Activated B cell treated with CpG ODN at 0.5 μM for 24 hours (primary cell): ENCODE measurements at places on chromosomes 16 and 17.

DNA sequence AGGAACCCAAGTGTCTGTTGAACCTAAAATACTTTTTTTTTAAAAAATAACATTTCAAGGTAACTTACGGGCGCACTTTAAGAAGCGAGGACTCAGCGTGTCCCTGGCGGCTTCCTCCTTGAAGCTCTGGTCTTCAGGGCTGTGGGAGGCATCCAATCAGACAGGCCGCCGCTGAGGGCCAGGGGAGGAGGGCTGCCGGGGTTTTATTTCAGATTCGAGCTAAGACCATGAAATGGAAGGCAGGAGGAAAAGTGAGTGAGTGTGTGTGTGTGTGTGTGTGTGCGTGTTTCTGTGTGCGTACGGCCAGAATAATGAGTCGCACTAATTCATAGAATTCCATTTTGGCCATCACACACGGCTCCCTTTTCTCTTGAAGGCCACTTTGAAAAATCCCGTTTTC, 41.1 kb downstream of the C16orf78 start:
- no peak for DNase-seq

- DNase-seq = no peak
Measured at GRCh38 chr17:69796078-69796477, 278.9 kb upstream of the KCNJ16 start.

DNA sequence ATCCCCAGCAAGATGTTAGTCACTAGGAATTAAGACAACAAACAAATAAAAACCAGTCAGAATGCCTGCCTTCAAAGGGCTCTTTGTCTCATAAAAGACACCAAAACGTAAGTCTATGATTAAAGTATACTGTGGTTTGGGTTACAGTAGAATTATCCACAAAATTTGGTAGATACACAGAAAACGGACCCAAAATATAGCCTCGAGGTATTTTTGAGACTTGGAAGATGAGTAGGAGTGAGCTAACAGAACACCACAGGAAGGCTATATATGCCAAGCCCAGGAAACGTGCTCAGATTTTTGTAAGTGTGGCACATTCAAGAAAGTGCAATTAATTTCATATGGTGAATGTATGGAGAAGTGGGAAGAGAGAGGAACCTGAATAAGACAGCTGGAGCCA, 831.4 kb downstream of the CDH11 start:
- DNase-seq = no peak

DNA sequence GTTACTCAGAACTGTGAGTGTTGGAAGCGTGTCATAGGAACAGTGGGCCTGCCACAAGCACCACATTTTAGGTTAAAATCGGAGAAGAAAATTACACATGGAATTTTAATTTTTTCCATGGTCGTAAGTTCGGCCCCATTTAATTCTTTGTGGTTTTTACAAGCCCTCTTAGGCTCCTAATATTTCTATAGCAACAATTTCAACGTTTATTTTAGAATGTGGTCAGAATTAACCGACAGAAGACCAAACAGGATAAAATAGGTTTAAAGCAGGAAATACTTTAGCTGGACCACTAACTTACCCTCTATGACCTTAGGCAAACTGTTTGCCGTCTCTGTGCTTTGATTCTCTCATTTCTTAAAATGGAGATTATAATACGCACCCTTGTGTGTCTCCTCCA, 69.9 kb downstream of the FTO start:
- no peak for DNase-seq

DNA sequence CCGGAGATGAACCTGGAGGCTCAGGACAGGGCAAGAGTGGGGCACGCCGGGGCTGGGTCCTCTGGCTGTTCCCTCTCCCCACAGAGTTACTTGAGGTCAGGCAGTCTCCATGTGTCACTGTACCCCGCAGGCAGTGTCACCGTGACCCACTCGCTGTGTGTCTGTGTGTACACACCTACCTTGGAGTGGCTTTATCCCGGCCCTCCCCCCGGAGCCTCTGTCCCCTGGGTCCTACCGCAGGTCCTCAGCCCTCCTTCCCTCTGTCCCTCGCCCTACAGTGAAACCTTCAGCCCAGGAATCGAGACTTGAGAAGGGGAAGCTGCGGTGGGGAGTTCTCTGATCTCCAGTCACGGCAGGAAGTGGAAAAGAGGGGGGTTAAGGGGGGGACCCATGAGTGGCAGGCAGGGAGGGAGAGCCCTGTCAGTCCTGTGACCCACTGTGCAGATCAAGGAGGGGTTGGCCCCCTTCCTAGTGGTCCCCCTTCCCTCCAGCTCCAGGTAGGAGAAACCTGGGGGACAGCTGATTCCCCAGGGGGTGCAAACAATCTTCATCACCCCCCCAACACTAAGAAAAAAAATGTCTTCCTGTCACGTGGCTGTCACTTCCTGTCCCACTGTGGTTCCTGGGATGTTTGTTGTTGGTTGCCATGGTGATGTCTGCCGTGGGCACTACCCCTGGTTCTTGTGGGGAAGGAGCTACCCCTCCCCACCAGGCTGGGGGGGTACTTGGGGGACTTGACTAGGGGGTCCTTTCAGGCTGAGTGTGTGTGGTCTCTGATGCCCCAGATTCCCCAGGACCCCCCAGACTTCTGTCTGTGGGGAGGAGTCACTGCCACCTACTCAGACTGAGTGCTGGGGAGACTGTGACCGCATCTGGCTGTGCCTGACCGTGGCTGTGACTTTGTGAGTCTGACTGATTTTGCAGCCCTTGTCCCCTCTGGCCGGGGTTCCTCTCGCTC, 13.7 kb downstream of the RARA start:
- DNase-seq = peak; percentile 83

GRCh38 chr17:82772026-82772425, 20.2 kb downstream of the TBCD start:
- DNase-seq = no peak

GRCh38 chr16:648781-649589, at the start of gene WDR90:
WDR90 (plus strand) TSS chr16:649365; CDS start chr16:649417, 52 bp downstream.
- DNase-seq = peak; percentile 93

GRCh38 chr16:86294535-86295196, 215.7 kb upstream of the FOXF1 start:
- no peak for DNase-seq

GRCh38 chr16:66447491-66447890, 20.4 kb downstream of the BEAN1 start:
- DNase-seq = no peak

DNA sequence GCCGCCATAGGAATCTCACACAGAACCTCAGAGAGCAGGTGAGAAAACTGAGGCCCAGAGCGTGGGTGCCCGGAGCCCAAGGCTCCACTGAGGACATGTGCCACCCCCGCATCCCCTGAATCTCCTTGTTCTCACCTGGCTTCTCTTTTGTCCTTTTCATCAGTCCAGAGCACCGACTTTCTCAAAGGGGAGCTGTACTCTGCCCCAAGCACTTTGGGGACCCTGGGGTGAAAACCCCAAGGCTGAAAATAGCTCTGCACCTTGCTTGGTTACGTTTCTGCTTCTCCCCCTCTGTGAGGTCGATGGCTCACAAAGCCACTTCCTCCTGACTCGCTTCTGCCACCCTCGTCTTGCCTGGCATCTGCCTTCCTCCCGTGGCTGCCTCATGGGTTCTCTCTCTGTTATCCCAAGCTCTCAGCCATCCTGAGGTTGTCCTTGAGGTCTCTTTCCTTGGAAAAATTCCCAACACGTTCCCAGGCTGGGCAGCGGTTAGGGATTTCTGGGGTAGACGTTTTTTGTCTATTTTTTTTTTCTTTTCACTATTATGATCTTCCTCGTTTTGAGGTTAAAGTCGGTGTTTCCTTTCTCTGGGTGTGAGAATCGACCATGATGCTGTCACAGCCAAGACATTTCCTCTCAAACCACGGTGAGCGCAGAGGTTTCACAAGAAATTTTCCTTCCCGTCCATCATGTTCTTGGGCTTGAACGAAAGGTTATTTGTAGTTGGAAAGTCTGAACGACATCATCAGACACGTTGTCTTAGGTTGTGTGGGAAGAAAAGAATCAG, 37.2 kb downstream of the IRF8 start:
- peak; percentile 66 for DNase-seq

GRCh38 chr16:6377956-6378355, 954.7 kb upstream of the RBFOX1 start:
- DNase-seq = no peak

- DNase-seq = no peak
Measured at GRCh38 chr17:57408071-57408811, 151.9 kb downstream of the MSI2 start.

GRCh38 chr16:49275050-49275730, 6.4 kb downstream of the CBLN1 start:
- DNase-seq = no peak

- DNase-seq = peak; percentile 24
Measured at GRCh38 chr17:49787884-49788477, 500 bp upstream of the KAT7 start.

DNA sequence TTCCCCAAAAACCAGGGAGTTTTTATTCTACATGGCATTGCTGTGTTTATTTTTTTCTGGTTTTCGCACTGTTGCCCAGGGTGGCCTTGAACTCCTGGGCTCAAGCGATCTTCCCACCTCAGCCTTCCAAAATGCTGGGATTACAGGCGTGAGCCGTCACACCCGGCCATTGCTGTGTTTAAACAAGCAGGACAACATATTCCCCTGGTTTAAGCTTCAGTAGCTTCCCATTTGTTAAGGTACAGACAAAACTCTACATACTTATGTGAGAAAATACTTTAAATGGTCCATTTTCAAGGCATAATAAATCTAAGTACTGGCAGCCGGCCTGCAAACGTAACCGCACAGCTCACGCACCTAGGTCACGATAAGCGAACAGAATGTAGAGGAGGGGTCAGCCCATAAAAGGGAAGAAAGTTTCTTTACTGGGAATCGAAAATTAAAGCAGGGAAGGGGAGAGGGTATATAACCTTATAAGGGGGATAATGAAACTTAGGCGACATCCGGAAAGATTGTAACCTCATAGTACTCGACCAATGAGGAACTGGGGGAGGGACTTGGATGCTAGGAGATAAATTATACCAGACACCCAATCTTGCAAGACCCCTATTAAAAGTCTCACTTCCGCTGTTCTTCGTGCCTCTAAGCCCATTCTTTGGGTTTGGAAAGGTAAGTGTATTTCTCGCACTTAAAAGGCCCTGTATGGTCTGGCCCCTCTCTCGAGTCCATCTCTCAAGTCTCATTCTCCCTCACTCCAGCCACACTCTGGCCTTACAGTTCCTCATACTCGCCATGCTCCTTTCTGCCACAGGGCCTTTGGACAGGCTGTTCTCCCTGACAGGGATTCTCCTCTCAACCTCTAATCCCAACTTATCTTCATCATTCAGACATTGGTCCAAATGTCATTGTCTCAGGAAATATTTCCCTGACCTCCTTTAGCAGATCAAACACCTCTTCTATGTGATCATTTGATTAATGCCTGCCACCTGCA, 59.2 kb downstream of the TEX14 start:
- no peak for DNase-seq

- no peak for DNase-seq
Measured at GRCh38 chr16:505479-506245, 21.9 kb upstream of the CAPN15 start.

GRCh38 chr16:70780546-70780945, 20.4 kb downstream of the VAC14 start:
- DNase-seq = no peak

- peak; percentile 63 for DNase-seq
Measured at GRCh38 chr16:81478876-81479511, 34.4 kb downstream of the CMIP start.

DNA sequence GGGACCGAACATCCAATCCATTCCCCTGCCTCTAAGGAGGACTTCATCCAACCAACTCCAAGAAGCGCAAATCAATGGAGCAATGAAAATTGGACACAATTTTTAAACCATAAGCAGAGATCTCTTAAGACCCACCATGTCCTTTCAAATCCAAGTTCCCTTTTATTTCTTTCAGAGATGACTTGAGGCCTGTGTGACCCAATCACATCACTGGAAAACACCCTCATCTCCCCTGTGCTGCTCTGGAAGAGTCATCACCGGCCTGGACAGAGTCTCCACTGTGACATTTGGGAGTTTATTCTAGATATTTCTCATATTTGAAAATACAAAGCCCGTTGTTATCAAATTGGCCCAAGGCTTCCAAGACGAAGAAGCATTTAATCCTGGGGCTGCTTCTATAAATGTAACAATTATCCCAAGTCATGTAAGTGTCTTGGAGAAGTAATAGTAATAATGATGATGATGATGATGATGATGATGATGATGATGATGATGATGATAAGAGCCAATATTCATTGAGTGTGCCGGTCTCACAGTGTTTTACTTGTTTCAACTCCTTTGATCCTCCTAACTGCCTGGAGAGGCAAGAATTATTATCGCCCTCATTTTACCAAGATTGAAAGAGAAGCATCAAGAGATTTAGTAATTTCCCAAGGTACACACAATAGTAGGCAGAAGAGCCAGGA, 72.1 kb downstream of the COPRS start:
- no peak for DNase-seq

GRCh38 chr17:33725675-33726271, 432.7 kb upstream of the ASIC2 start:
- DNase-seq = no peak

DNA sequence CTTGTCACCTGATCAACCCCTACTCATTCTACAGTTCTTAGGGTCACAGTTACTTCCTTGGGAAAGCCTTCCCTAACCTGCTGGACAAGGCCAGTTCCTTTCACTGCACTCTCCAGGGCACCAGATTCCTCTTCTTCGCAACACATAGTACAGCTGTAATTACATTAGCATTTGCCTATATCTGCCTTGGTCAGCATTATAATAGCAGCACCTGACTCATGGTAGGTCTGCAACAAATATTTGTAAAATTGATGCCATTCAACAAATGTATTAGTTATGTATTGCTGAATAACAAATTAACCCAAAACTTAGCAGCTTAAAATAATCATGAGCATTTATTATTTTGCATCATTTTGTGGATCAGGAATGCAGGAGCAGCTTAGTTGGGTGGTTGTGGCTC, 193.0 kb downstream of the IRX5 start:
- no peak for DNase-seq

- DNase-seq = no peak
Measured at GRCh38 chr17:66444031-66444430, 141.6 kb downstream of the PRKCA start.

- no peak for DNase-seq
Measured at GRCh38 chr16:59058250-59058649, 324.1 kb upstream of the GOT2 start.

- DNase-seq = no peak
Measured at GRCh38 chr17:63390090-63390489, 56.0 kb downstream of the CYB561 start.

- no peak for DNase-seq
Measured at GRCh38 chr16:3637371-3637923, 17.0 kb upstream of the DNASE1 start.

DNA sequence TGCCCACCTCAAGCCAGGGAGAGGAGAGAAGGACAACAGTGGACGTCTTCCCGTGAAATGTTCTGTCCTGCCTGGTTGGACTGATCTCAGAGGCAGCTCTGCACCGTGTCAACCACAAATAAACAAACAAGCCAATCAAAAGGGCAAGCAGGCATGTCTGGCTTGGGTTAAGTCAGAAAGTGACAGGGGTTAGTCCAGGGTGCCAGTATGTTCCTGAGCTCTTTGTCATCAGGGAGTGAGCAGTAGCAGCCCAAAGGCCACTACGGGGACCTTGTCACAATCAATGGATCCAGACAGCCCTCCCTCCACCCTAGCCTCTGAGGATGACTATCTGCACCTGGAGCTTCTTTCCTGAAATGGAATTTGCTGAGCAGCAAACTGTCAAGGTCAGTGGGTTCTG, 35.0 kb downstream of the CNGB1 start:
- DNase-seq = no peak

GRCh38 chr17:57400648-57401047, 144.3 kb downstream of the MSI2 start:
- DNase-seq = no peak

GRCh38 chr16:48959204-48959603, 322.4 kb downstream of the CBLN1 start:
- no peak for DNase-seq

GRCh38 chr17:28684963-28685362, 23.0 kb downstream of the SUPT6H start:
- no peak for DNase-seq
